Bronchial smooth muscle cell (primary cell): ENCODE measurements at places on chromosomes 2 and 18. TPM values are rescaled to one million over a fixed set of nuclear protein-coding genes. Genes with fewer than 3 reads are reported as not detected.

Gene WDSUB1
- 9.5 and 12.7 TPM in 2 replicates for total RNA-seq

Gene PROKR1
- total RNA-seq, result not detected in 2 replicates

Gene CLEC4F
- total RNA-seq, result not detected in 2 replicates

Gene ABCB6
- 26.8 and 61.6 TPM in 2 replicates for total RNA-seq

Gene SP9
- total RNA-seq, result not detected in 2 replicates

Gene TCF23
- not detected in 2 replicates for total RNA-seq

Gene UGT1A5
- total RNA-seq, result not detected in 2 replicates

Gene HS1BP3
- 29.4 and 31.4 TPM in 2 replicates for total RNA-seq

Gene DSG2
- total RNA-seq, result 0.17 and 2.2 TPM in 2 replicates

Gene ELOA2
- under 0.01 TPM in 1 of 2 replicates, not detected in the other for total RNA-seq

Gene SERPINB11
- not detected in 2 replicates for total RNA-seq

Gene IL36A
- not detected in 2 replicates for total RNA-seq

Gene MEP1B
- total RNA-seq, result not detected in 2 replicates

Gene SCN9A
- total RNA-seq, result 5.2 and 12.1 TPM in 2 replicates

Gene TMEFF2
- 0.69 and 2.2 TPM in 2 replicates for total RNA-seq

Gene PROC
- total RNA-seq, result not detected in 2 replicates

Gene TMEM131
- 20.9 and 21.8 TPM in 2 replicates for total RNA-seq

Gene ZNF396
- total RNA-seq, result 1.4 and 2.2 TPM in 2 replicates

Gene CXCR2
- total RNA-seq, result not detected in 2 replicates

Gene ARMC9
- 42.7 and 85.1 TPM in 2 replicates for total RNA-seq

Gene TSN
- total RNA-seq, result 23.1 and 35.3 TPM in 2 replicates

Gene ALPI
- not detected in 2 replicates for total RNA-seq

Gene SULT1C4
- 0.16 TPM in 1 of 2 replicates, not detected in the other for total RNA-seq

Gene ANKRD53
- total RNA-seq, result 0.95 and 1.7 TPM in 2 replicates

Gene GCA
- total RNA-seq, result 0.95 and 1.7 TPM in 2 replicates

Gene REG1A
- total RNA-seq, result not detected in 2 replicates

Gene SLC16A14
- total RNA-seq, result 1.7 and 6.1 TPM in 2 replicates

Gene PRKAG3
- total RNA-seq, result not detected in 2 replicates

Gene LRATD1
- under 0.01 TPM in 1 of 2 replicates, not detected in the other for total RNA-seq

Gene HOXD4
- not detected in 2 replicates for total RNA-seq

Gene ZDBF2
- total RNA-seq, result 6.2 and 7.6 TPM in 2 replicates

Gene TRAF3IP1
- 9.9 and 11.5 TPM in 2 replicates for total RNA-seq

Gene RNF103
- 11.2 and 12.6 TPM in 2 replicates for total RNA-seq

Gene QPCT
- 1.9 and 8.8 TPM in 2 replicates for total RNA-seq

Gene TUBA3E
- total RNA-seq, result not detected in 2 replicates

Gene PLGLB2
- 0.63 and 0.77 TPM in 2 replicates for total RNA-seq

Gene CCDC150
- 3.3 and 5.2 TPM in 2 replicates for total RNA-seq

Gene RAB31
- 28.8 and 58.2 TPM in 2 replicates for total RNA-seq

Gene CDK15
- total RNA-seq, result 5.8 and 15.2 TPM in 2 replicates

Gene IGFBP2
- 2.0 and 2.1 TPM in 2 replicates for total RNA-seq

Gene RAD51AP2
- not detected in 2 replicates for total RNA-seq

Gene SCTR
- total RNA-seq, result not detected in 2 replicates

Gene UBXN2A
- total RNA-seq, result 8.8 and 9.3 TPM in 2 replicates

Gene TMBIM1
- 179 and 202 TPM in 2 replicates for total RNA-seq

Gene CRYBA2
- total RNA-seq, result not detected in 2 replicates

Gene RAB6C
- total RNA-seq, result not detected in 2 replicates

Gene SMC6
- total RNA-seq, result 12.5 and 14.1 TPM in 2 replicates
